CD4-positive, alpha-beta T cell treated with Interleukin-21 for 1 hour (primary cell): ENCODE measurements at places on chromosomes 7 and 10.

DNA sequence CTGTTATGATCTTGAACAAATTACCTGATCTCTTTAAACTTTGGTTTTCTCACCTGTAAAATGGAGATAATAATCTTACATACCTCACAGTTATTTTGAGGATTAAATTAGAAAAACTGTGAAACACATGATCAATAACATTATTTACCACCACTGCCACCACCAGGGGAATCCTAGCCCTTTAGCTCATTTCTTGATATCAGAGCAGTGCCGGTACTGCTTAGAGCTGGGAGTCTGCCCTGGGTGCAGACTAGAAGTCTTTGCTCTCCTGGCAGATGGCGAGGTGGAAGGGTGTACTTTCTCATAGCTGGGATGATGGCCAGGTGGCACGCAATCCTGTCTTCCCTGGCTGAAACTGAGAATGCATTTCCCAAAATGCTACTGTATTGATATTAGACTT lies 12.7 kb upstream of the EFCAB10 start:
- no peak for DNase-seq

DNA sequence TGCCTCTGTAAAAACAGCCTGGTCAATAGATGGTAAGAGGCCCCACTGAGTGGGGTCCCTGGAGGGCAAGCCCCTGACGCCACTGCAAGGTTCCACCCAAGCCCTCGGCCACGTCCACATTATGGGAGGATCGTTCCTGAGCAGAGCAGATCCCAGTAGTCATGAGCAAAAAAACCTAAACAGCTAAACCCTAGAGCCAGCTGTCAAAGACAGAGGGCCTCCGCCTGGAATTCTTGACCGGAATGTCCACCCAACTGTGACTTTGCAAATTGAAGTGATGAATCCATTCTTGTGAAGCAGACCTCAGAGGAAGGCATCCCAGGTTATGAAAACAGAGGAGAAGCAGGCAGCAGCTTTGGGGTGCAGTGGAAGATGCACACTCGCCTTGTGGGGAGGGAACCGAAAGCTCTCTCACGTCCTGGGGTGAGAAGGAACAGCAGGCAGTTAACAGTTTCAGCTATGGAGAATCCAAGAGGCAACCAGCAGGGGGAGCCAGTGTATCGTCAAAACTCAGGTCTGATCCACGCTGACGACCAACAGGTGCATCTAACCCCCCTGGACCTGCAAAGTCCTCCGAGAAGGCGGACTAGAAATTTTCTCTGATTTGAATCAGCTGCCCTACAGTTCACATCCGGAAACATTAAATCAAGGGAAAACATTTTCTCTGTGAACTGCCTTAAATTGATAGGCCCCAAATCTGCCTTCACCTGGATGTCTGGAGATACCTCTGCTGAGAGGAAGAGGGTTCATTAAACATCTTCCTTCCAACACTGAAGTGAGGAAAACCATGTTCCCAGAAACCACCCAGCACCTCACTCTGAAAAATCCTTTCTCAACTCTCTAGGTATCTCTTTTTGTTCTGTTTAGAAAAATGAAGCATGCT lies 139.1 kb upstream of the PFKP start:
- peak; percentile 40 for DNase-seq

DNA sequence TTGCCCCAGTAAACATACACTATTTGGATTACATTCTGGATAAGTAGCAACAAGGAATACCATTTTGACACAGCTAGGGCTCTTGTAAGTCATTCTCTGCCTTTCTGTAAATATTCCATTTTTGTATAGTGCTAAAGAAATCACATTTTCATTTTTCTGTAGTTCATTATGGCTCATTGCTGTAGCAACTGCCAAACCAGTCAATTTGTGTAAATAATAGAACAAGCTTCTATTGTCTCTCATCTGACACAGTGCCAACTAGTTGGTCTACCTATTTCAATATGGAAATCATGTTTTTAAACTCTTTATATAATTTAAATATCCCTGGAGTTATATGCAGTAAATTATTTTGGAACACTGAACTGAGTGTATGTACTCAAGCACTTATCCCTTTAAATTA lies 193.7 kb downstream of the RELN start:
- DNase-seq: no peak

DNA sequence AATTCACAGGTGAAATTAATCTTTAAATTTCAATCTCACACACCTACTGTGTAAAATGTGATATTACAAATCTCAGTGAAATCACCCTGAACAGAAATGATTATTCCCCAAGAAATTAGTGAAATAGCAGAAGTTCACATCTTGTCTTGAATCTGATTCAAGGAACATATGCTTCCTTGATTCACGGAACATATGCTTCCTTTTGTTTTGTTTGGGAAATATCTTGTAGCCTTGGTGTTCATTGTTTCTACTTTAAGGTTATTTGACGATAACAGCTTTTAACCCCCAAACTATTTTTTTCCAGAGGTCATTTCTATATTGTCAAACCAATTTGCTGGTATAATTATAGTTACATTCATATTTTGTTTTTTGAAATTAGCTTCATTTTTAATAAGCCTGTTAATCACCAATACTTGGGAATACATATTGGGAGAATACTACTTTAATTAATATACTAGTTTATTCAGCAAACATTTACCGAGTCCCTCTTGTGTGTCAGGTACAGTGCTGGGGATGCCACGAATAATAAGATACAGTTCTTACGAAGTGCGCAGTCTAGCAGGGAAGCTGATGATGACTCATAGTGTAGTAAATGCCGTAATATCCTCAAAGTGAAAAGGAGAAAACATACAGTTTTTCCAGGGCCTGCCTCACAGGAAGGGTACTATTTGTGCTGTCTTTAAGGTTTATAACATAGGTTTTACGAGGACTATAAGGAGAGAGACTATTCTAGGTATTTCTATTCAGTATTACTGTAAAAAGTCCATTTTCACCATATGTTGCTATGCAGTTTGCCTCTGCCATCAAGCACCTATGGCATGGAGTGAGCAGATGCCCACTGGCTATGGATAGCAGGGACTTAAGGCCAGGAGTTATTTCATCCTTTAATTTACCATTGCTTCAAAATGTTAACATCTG lies 32.5 kb downstream of the PRKAR2B start:
- no peak for DNase-seq

- DNase-seq: no peak
Measured at GRCh38 chr7:112940314-112940732, 146.3 kb downstream of the GPR85 start.

- no peak for DNase-seq
Measured at GRCh38 chr7:143906895-143907294, 4.9 kb upstream of the TCAF1 start.

- no peak for DNase-seq
Measured at GRCh38 chr10:31927565-31927883, 1.1 kb downstream of the ARHGAP12 start.

DNA sequence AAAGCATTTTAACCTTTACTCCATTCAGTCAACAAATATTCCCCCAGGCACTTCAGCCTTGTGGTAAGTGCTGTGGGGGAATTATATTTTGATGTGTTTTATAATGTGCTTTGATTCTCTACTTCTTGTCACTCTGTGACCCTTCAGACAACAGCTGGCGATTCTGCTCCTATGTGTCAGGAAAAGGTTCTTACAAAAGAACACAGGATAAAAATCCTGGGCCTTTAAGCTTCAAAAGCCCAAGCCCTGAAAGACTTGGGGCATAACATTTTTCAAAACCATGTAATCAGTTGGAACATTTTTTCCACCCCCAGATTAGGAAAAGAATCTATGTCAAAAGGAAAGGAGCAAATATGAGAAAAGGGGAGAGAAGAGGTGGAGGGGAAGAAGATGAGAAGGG lies 37.8 kb upstream of the LRRC17 start:
- DNase-seq: no peak

GRCh38 chr7:30925913-30926312 lies 14.3 kb downstream of the AQP1 start:
- no peak for DNase-seq

DNA sequence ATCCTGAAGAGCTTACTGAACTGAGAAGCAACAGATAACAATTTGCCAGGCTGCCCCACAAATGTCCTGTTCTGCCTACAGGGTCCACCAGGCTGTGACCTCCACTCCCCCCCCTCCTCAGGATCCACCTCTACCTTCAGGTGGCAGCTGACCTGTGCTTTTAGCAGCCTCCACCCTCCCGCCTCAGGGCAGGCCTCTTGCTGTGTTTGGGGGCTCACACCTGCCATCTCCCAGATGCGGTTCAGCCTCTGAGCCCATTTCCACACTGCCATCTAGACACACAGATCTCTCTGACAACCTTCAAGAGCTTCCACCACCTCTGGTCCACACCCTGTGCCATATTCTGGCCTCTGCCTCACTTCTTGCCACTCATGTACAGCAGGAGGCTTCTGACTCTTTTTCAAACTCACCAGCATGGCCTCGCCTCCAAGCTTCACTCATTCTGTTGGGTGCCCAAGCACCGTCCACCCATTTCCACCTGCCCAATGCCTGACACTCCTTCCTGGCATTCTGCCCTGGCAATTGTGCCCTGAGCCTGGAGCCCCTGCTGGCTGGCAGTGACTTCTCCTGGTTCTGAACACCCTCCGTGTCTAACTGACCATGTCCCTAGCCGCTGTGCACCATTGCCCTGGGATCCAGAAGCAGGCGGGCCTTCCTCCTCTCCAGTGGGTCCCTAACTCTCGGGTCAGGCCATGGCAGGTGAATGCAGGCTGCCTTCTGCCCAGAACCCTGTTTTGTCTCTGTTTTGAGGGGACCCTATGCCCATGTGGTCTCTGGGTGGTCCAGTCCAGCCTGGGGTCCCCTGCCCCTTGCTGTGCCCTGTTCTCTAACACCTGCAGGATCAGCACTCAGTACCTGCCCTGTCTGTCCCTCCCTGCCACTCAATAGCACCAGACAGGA lies 18.5 kb downstream of the TMEM72 start:
- no peak for DNase-seq

DNA sequence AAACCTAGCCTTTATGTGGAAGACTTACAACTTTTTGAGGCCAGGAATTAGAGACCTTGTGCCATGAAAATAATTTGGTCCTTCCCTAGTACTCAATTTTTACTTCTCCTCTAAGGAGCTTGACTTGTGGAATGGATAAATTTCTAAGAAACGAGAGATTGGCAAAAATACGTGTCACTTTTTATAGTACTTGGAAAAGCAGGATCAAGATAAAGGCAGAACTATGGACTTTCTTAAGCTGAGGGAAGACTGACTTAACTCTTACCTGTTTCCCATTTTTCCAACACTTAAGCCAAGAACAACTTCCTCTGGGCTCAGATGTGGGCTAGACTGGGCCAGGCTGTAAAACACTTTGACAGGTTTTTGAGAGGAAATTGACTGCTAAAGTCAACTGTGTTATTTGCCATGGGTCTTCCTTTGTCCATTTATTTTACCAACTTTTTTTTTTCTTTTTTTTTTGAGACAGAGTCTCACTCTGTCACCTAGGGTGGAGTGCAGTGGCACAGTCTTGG lies 2.0 kb upstream of the WBP1L start:
- DNase-seq: no peak

GRCh38 chr7:91201442-91202113 lies 62.7 kb upstream of the FZD1 start:
- no peak for DNase-seq
